KG1 (cell line): ENCODE measurements at places on chromosomes 7 and 10.

DNA sequence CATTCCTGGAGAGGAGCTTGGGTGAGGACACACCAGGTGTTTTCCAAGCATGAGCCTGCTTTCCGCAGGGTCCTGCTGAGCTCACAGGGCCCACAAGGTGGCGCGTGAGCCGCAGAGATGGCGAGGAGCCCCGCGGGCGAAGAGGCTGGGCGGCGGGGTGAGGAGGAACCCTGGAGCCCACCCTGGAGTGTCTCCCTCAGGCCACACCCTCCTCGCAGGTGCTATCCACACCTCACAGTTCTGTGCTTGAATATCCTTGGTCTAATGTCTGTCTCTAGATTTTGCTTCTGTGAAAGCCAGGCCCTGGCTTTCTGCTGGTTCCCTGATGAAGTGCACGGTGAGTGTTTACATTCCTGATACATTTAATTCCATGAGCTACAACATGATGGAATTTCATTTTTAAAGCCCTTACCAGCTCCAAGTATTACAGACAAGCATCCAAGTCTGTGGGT lies 433.6 kb downstream of the ACTR3B start:
- DNase-seq = peak; percentile 14

- DNase-seq = no peak
Observed at GRCh38 chr7:94142281-94142680, 138.1 kb upstream of the BET1 start.

DNA sequence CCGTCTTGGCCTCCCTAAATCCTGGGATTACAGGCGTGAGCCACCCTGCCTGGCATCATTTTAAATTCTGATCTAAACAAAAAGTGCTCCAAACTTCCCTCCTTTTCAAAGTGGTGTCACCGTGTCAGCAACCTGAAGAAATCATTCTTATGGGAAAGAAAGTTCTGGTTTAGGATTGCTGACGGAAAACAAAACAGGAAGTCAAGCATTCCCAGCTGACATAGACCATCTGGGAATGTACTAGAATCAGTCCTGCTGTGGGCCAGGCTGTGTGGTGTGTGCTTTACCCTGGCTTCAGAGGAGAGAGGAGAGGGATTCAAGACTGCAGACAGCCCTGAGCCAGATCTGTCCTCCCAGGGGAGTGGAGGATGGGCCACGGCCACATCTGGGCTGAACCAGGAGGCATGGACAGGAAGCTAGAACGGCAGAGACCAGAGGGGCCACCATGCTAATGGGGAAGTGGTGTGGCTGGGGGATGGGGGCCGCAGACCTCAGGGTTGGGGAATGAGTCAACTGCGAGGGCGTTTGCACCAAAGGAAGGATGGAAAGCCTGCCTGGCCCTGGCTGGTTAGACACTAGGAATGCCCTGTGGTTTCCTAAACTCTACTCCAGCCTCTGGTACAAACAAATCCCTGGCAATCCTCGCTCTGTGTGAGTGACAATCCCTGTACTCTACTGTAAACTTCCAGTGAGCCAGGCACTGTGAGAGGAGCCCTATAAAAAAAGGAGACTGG lies 16.7 kb upstream of the CLIP2 start:
- DNase-seq = peak; percentile 70

- no peak for DNase-seq
Observed at GRCh38 chr10:123164319-123164718, 10.1 kb downstream of the BUB3 start.

GRCh38 chr7:38312821-38313220 lies 39.4 kb upstream of the TARP start:
- no peak for DNase-seq

DNA sequence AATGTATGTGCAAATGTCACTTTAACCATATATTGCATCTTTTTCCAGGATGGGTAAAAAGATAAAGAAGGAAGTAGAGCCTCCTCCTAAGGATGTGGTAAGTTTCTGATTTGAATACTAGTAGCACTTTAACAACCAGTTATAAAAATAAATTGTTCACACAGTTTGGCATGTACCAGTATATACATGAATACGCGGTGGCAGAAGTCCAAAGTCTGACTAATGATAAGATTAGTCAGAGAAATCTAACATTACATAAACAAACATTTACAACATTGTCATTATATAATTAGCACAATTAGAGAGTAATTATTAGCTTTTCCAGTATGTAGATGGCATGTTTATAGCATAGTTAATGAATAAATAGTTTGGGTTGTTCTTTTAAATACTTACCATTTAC lies 4.1 kb downstream of the ARMC3 start:
- DNase-seq = no peak

- no peak for DNase-seq
Observed at GRCh38 chr10:123687758-123688157, 21.6 kb downstream of the GPR26 start.

DNA sequence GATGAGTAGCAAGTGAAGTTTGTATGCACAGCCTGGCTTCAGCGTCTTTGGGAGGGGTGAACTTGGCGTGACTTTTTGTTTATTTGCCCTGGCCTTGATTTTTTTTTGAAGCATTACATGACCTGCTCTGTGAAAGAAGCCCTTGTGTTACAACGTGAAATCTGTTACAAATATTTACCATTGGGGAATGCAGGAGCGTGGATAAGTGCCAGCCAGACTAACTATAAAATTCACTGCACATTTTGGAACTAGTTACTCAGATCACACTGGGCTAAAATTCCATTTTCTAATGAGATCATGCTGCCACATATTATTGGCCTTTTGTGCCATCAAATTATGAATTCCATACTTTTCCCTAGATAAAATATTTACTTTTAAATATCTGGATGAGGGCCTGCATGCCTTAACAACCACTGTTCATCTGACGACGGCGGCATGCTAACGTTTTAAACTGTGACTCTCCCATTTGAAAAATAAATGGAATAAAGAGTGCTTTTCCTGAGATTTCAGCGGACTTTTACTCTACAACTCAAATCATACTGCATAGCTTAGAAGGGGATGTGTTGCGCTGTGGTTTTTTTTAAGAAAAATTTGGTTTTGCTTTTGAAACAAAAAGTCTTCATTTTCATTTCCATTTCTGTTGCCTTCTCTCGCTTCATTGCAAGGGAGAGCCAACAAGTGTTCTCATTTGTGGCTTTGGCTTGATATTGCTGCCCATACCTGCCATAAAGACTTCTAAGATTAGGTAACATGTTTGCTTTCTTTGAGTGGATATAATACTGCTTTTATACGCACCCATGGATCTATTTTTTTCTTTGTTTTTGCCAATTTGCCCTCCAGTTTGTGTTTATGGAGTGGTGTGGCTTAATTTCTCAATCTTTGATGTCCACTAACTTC lies 352.2 kb downstream of the TFEC start:
- no peak for DNase-seq

GRCh38 chr10:85811405-85811804 lies 555.2 kb downstream of the GRID1 start:
- DNase-seq = no peak

DNA sequence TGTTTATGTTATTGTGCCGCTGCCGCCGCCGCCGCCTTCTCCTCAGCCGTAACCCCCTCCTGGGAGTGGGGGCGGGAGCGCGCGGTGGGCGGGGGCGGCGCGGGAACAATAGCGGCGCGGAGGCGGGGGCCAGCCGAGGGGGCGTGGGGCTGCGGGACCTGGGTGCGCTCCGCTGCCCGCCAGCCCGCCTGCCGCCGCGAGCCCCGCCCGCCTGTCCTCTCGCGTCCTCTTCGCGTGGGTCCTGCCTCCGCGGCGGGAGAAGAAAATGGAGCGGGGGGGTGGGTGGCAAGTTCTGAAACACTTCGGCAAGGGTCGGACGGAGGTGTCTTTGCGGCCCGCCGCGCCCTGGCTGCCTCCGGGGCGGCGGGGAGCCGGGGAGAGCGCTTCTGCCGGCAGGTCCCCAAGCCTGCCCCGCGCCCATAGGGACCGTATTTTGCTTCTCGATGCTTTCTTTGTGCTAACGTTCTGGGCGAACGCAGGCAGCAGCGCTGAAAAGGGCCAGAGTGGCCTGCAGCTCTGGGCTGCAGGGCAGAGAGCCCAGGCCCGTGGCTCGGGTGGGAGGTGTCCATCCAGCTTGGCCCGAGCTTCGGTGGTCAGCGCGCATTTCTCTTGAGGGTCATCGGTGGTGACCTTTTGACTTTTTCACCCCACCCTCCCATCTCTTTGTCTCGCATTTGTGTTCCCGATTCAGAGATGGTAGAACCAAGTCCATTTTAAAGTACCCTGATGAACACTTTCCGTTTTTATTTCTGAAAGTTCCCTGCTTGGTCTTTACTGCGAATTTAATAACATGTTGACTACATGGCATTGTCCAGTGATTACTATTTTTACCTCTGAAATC lies 613 bp downstream of the MAPK8 start:
- DNase-seq = no peak

- no peak for DNase-seq
Observed at GRCh38 chr10:130924138-130924819, 387.2 kb downstream of the TCERG1L start.

- no peak for DNase-seq
Observed at GRCh38 chr7:150793569-150794238, 6.5 kb downstream of the TMEM176B start.

DNA sequence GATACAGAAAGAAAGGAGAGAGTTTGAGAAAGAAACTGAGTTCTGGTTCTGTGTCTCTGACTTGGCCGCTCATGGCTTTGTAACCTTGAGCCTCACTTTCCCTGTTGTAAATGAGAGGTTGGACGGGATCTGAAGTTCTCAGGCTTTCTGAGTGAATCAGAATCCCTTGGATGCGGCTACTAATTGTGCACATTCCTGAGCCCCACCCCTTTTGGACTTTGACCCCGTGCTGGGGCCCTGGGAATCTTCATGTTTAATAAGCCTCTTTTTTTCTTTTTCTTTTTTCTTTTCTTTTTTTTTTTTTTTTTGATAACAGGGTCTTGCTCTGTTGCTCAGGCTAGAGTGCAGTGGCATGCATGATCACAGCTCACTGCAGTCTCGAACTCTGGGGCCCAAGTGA lies 26.9 kb downstream of the SLC25A28 start:
- no peak for DNase-seq
